Muscle of leg (tissue), 16 donors: ENCODE measurements at places on chromosomes 7 and 10. TPM values are rescaled to one million over a fixed set of nuclear protein-coding genes. Genes with fewer than 3 reads are reported as not detected.

Gene PNLIPRP2
- total RNA-seq: 0.49 TPM

- peak; percentile 82 for DNase-seq
Observed at GRCh38 chr10:5615316-5615715, 51.1 kb downstream of the ASB13 start.

DNA sequence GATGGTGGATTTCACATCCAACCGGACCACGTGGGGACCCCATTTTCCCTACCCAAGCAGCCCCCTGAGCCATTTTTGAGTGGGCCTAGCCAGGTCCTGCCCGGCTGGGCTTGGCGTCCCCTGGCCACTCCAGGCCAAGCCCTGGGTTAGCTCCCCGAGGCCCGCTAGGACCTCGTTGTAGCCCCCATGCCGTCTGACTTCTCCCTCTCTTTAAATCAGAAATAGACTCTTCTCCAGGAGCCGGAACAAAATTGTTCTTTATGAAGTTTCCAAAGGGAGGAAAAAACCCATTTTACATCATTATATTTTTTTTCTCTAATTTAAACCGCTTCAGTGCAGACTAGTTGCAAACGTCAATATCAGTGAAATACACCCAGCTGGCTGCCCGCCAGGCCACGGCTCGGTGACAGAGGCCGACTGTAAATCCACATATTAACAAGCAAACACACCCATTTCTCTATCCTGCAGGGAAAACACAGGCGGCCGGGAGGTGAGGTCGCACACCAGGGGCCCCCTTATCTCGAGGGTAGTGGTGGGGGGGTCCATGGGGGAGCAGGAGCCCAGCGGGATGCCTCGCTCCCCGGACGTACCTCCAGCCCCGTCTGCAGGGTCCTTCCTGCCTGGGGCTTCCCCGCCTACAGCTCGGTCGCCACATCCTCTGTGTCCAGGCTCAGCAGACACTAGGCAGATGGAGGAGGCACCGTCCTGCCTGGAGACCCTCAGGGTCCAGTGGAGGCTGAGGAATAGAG, 72.7 kb downstream of the ELFN1 start:
- peak; percentile 72 for DNase-seq

- no peak for DNase-seq
Observed at GRCh38 chr7:20393021-20393610, 62.4 kb downstream of the ITGB8 start.

Gene AOAH
- 3.7 TPM for total RNA-seq

GRCh38 chr7:36057323-36057722, 95.7 kb upstream of the EEPD1 start:
- no peak for DNase-seq

GRCh38 chr10:113849140-113849803, 4.6 kb downstream of the DCLRE1A start:
- no peak for DNase-seq

GRCh38 chr7:84274029-84274638, 79.5 kb upstream of the SEMA3A start:
- DNase-seq: no peak

Gene CXCL12
- 126 TPM for total RNA-seq

- DNase-seq: no peak
Observed at GRCh38 chr10:89852872-89853271, 151.5 kb downstream of the KIF20B start.

DNA sequence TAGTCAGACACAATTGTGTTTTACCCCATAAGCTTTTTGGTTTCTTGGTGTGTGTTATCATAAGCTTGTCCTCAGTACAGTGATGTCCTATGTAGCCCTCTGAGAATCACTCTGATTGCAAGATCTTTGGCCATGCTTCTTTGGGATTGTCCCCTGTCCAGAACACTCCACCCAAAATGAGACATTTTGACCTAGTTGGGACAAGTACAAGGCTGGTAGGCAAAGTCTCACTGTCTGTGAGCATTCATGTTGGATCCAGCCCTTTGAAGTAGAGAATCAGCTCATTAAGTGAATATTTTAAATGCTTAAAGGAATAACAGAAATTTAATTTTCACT, 28.9 kb upstream of the PCGF5 start:
- no peak for DNase-seq

- no peak for DNase-seq
Observed at GRCh38 chr7:35026150-35026549, 11.1 kb downstream of the DPY19L1 start.

- DNase-seq: peak; percentile 31
Observed at GRCh38 chr10:30284865-30285594, 64.0 kb downstream of the MTPAP start.

Gene DPP6
- total RNA-seq: 4.1 TPM

Gene PTF1A
- total RNA-seq: not detected

Gene NPY
- 13.6 TPM for total RNA-seq

DNA sequence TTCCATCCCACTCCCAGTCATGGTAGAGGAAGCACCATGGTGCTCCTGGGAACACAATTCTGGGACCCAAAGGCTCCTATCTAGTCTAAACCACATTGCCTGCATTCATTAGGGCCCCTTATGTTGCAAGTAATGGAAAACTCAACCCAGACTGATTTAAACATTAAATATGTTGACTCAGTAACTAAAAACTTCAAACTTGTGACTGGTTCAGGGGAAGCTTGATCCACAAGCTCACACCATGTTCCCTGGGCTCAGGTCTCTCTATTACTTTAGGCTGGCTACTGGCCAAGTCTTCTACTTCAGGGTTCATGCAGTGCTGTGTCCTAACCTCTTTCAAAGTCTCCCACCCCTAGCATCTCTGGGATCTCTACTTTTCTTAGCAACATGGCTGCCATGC, 13.1 kb downstream of the WNT16 start:
- DNase-seq: no peak

GRCh38 chr7:99314504-99314903, 11.2 kb upstream of the ARPC1A start:
- no peak for DNase-seq

Gene HOXA2
- 0.71 TPM for total RNA-seq

- DNase-seq: no peak
Observed at GRCh38 chr7:135193615-135194081, 17.7 kb downstream of the WDR91 start.

GRCh38 chr10:43316988-43317387, 50.1 kb upstream of the RASGEF1A start:
- DNase-seq: no peak

GRCh38 chr10:123129618-123130271, 6.0 kb upstream of the HMX3 start:
- no peak for DNase-seq

DNA sequence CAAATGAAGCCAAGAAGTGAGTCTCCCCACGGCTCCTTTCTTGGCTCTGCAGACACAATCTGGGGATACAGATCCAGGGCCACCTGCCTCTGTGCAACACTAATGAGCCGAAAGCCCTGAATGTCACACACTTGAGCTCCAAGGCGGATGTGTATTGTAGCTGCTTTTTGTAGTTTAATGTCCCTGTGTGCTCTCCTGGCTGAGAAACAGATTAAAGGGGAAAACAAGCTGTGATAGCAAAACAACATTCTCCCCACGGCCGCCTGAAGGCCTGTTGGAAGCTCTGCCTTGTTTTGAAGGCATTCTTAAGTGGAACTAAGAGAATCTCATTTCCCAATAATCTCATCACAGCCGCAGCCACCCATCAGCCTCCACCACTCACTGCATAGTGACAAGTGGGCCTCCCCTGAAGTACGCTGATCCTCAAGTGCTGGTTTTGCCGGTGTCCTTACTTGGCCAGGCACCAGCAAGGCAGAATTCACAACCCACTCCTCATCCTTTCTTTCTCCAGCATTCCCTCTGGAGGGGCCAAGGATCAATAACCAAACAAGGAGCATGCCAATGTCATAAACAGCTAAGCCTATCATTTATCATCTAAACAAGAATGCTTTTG, 44.4 kb upstream of the AMPH start:
- DNase-seq: peak; percentile 82

Gene JCAD
- total RNA-seq: 33.4 TPM

DNA sequence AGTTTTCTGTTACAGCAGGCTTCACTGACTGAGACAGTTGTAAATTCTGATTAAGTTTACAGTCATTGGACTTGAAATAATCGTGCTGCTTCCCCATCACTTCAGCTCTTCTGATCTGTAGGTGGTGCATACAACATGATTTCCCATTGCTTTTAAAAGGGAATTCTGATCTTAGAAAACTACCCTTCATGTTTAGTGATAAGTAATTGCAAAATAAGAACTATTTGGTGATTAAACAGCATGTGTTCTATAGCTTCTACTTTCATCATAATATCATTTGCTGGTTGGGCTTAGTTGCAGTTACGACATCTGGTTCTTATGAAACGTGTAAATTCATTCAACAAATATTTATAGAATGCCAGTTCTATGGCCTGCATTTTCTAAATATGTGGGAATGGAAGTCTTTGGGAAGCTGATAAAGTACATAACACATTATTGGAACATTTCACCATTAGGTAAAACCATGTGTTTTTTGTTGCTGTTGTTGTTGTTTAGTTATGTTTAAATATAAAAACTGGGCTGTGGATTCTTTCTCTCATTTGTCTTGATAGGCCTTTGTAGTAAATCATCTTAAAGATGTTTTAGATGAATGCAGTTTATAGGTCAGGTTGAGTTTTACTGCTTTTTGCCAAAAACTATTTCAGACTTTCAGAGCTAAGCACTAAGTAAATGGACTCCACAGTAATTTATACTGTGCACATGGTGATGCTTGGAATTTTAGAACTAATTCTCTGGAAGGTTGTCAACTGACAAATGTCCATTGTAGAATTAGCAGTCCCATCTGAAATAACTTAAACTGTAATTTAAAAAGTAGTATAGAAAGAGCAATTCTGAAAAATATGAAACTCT, 13.1 kb downstream of the GNAI1 start:
- peak; percentile 77 for DNase-seq

Gene C7orf33
- 0.27 TPM for total RNA-seq

- DNase-seq: no peak
Observed at GRCh38 chr7:131161103-131161502, 166.6 kb upstream of the MKLN1 start.

GRCh38 chr7:4006687-4007086, 675.4 kb upstream of the FOXK1 start:
- no peak for DNase-seq
